ENCODE measurements at places on chromosomes 2 and 18.

- DNase-seq, result no peak
These were observed 62.5 kb downstream of the LYPD6B start for GRCh38 chr2:149100739-149101699.

- DNase-seq, result no peak
These were observed 46.3 kb downstream of the DYSF start for GRCh38 chr2:71499691-71500090.

GRCh38 chr2:225765820-225766219 is 366.3 kb downstream of the NYAP2 start:
- DNase-seq, result no peak

DNA sequence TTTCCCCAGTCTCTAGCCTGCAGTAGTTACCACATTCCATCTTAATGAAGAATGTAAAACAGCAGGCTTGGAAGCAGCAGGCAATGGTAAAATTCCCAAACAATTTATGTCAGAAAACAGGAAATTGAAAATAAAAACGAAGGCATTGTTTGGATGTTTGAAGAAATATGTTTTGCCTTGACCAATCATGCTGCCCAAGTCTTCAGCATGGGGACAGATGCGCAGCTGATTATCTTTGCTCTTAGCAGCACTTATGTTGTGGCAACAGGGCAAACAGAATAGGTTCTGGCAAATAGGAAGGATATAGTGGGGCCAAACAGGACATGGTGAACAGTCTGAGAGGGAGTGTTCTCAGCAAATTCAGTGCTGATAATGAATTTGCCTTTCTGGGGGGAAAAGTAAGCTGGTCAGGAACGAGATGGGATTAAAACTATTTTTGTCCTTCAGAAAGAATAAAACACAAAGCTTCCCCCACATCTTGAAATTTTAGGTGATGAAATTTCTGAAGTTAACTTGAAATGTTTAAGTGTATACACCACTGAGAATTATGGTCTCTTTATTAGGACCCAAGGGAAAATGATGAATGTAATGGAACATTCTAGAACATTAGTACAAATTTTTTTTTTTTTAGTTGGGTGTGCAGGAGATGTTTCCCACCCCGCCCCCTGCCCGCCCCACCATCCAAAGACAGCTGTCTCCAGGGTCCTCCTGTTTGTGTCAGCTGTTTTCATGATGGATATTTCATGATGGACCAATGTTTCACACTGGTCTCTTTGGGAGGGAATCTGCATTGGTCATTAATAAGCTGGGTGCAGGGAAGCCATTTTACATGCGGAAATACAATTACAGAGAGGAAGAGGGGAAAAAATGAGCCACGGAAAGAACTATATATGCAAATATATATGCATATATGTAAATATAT is 239.5 kb upstream of the REV1 start:
- no peak for DNase-seq

DNA sequence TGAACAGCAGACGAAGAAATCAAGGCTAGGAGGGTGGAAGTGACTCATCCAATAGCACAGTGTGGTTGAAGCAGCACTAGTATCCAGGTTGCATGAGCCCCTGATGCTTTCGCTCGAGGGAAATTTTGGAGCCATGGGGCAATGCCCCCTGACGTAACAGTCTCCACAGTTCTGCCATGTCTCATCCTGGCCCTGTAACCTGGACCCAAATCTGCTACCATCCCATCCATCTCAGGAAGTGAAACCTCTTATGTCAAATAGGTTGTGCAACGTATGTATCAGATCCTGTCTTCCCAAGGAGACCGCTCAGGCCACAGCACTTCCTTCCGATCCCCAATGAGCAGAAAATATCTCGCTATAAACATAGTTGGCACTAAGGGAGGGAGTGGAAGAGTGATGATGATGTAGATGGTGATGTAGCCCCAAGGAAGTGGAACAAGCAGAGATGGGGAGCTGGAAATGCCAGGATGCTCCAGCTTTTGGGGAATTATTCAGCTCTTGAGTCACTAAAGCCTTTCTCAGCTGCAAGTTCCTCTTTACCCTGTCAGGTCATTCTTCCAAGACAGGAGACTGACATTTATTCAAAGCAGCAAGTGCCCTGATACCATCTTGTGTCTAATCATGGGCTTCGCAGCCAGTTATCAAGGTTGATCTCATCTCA is 3.0 kb upstream of the IL1B start:
- DNase-seq, result no peak
